Upper lobe of right lung (tissue), 1 donor: ENCODE measurements at places on chromosomes 5 and 9. TPM values are rescaled to one million over a fixed set of nuclear protein-coding genes. Genes with fewer than 3 reads are reported as not detected.
A peak's percentile ranks its signal among the peaks of the same experiment; 100 is the strongest.

The PAEP gene
- not detected for total RNA-seq

The POU5F2 gene
- total RNA-seq, result 1.6 TPM

DNA sequence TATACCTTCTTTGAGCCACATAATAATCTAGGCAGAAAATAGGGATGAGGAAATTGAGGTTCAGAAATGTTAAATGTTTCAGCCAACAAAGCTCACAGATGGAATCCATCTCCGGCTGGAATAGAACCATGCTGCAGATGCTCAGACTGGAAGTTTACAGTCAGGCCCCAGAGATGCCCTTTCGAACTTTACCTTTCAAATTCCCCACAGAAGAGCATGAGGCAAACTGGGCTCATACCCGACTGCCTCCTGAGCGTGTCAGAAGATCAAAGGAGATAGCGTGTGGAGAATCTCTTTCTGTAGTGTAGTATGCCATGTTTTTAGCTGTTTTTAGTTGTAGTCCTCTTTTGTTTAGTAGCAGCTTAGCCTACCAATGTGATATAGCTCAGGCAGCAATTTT is 72.0 kb upstream of the DAP start:
- DNase-seq, result no peak

DNA sequence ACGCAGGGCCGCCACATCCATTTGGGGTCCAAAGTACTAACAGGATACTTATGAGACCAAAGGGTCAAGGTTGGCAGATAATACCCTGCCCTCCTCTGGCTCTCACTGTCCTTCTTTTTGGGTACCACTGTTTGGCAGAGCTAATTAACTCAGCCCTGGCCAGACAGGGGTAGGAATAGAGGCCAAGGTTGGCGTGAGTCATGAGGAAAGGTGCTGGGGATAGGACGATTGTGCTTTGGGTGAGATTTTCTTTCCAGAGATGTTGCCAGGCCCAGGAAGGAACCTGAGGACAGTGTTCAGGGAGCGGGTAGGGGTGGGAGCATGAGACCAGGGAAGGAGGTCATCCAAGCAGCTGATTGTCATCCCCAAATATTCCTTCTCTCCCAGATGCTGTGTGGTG is 191.8 kb upstream of the PANK3 start:
- no peak for DNase-seq

The ELOVL7 gene
- total RNA-seq, result 8.2 TPM

DNA sequence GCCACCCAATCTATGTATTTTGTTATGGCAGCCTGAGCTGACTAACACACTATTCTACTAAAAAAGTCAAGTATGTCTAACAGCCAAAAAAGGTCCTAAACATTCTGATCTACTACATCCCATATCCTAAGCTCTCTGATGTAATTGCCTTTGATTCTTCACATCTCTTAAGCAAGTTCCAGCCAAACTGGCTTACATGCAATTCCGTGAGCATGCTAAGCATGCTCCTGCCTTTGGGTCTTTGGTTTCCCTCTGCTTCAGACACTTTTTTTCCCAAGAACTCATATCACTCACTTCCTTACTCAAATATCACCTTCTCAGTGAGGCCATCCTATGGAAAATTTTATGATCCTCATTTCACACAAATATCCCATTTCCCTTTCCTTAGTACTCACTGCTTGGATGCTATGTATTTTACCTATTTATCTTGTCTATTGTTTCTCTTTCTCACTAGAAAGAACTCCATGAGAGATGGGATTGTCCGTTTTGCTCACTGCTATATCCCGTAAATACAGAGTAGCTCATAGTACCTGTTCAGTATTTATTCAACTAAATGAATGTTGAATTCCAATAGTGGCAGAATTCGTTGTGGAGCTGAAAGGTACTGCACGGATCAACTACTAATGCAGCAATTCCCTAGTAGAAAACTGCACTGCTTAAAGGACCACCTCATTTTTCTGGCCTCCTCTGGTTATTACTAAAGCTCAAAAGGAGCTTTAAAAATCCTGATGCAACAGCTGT is 2.3 kb upstream of the SLC12A2 start:
- no peak for DNase-seq

The RGMB gene
- total RNA-seq, result 16.8 TPM

- no peak for DNase-seq
Observed at GRCh38 chr9:109616571-109617120, 118.5 kb upstream of the PTPN3 start.

GRCh38 chr9:123262338-123262737 is 6.0 kb downstream of the STRBP start:
- no peak for DNase-seq

- no peak for DNase-seq
Observed at GRCh38 chr5:156354571-156354970, 27.6 kb downstream of the SGCD start.

- DNase-seq, result no peak
Observed at GRCh38 chr5:134018154-134018985, 13.6 kb upstream of the VDAC1 start.

DNA sequence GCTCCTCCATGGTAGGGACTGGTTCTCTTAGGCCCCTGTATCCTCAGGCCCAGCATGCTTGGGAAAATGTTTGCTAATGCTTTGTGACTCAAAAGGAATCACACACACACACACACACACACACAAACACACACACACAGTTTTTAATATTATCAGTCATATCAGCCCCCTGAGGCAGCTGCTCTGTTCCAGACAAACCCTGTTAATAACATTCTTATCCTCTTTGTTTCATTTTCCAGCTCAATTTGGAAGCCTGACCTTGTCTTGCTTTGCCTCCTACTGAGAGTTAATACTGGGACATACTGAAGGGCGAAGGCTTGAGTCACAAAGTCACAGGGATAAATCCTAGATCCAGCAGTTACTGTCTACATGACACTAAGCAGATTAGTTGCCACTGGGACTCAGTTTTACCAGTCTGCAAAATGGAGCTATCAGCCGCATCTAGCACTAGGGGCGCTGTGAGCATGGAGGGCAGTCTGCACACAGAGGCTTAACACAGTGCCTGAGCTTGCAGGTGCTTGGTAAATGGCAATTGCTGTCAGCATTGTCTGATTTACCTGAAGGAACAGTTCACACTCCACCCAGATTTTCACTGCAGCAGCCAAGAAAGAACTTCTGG is 37.1 kb upstream of the KCNMB1 start:
- no peak for DNase-seq

The ITK gene
- total RNA-seq, result 8.1 TPM

DNA sequence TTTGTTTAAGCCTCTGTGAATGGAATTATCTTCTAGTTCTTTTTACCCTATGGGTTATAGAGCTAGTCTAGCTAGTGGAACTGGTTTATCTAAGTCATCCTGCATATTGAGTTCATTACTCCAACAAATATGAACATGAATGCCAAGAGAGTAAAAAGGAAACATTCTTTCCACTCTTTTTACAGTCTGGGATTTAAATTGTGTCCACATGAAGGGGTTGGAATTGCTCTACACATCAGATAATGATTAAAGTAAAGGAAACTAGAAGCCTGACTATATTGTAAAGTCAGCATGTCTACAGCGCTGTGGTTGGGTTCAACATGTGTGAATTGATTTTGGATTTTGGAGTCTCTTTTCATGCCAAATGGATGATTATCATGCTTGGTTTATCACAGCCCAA is 173.1 kb downstream of the CCDC171 start:
- DNase-seq, result no peak

GRCh38 chr9:113220467-113221002 is 542 bp downstream of the FKBP15 start:
- no peak for DNase-seq

- DNase-seq, result no peak
Observed at GRCh38 chr5:68245319-68245718, 29.8 kb downstream of the PIK3R1 start.

DNA sequence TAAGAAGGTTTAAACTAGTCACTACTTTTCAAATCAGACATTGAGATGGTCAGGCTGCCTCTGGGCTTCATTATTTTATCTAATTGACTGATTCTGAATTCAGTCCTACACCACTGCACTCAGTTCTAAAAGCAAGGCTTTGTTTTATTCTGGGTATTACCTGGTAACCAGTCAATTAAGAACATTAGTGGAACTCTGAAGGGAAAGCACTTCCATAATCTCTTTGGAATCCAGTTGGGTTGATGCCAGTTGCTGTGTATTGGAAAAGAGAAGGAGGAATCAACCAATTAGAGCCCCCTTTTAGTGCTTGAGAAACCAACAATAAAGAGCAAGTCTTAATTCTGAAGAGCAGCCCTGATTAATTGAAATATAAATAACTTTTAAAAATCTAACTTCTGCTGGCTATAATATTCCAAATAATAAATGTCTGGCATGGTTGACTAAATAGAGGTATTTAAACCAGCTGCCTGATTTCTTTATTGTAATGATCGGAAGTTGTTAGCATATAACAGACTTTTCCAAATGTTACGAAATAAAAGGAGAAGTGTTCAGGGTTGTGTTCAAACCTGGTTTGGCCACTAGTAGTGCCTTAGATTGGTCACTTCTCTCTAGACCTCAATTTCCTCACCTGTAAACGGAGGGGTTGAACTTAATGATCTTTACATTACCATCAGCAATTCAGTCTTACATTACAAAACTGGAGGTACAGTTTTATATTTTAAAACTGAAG is 32.0 kb downstream of the CPEB4 start:
- DNase-seq, result no peak

GRCh38 chr9:97978371-97979130 is 4.6 kb upstream of the ANP32B start:
- DNase-seq, result no peak

DNA sequence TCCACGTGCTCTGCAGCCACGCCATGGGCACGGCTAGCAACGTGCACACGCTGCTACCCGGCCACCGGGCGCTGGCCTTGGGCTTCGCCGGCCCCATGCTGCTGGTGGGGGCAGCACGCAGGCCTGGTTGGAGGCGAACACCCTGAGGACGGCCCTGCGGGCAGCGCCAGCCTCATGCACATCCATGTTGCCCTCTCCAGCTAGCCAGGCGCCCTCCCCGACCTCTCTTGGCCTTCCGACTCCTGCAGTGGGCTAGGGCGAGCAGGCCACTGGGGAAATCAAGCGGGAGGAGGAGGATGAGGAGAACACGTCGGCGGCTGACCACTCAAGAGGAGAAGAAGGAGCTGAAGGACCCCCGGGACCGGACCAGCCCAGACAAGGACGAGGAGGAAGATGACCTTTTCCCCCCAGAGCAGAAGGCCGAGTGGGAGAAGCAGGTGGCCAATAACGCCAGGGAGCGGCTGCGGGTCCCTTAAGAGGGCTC is 73.3 kb downstream of the INSL6 start:
- peak; percentile 53 for DNase-seq

The RNF183 gene
- not detected for total RNA-seq

The ZNF462 gene
- 25.4 TPM for total RNA-seq

The SLC45A2 gene
- total RNA-seq, result not detected

DNA sequence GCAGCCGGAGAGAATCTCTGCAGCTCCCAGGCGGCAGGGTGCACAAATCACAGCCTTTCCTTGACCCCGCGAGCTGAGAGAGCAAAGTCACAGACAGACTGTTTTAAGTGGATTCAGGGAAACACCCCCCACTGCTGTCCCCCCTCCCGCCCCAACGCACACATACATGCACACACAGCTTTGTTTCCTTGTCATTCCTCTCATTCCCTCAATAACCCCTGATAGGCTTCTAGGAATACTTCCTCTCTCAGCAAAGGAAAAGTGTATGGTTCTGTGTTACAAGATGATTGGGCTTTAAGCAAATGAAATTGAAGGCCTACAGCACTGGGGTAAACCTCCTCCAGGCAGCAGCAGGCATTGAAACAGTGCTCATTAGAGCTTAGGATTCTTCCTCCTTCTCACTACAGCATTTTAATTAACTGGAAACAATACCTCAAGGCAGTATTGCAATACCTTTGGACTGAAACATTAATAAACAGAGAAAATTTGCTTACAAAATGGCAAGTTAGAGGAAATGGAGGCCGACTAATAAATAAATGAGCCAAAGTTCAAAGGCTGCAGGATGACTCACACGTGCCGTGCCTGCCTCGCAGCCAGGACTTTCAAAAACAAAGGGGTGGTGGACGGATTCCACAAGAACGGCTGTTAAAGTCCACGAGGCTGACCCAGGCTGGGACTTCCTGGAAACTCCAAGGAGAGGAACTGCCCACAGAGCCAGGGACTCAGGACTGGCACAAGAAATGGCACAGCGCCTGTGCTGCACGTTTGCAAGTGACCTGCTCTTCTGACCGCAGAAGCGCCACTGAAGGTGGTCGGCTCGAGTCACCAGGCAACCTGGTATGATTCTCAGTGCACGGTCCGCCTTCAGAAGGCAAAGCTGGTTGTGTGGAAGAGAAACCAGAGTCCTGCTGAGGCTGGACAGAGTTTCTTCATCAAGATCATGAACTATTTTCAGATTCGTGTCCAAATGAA is 236.2 kb downstream of the SYK start:
- DNase-seq, result no peak
